Right renal pelvis (tissue), 4 donors: ENCODE measurements at places on chromosomes 4 and X. TPM values are rescaled to one million over a fixed set of nuclear protein-coding genes. Genes with fewer than 3 reads are reported as not detected.

PPAT gene
- 30.4 TPM for polyA plus RNA-seq

CDKL2 gene
- 11.2 TPM for polyA plus RNA-seq

PABPC1L2A gene
- not detected for polyA plus RNA-seq

TMEM154 gene
- polyA plus RNA-seq: 0.28 TPM

RHOXF1 gene
- polyA plus RNA-seq: 2.3 TPM

COL4A5 gene
- 152 TPM for polyA plus RNA-seq

JAKMIP1 gene
- 0.08 TPM for polyA plus RNA-seq

DKK2 gene
- polyA plus RNA-seq: 1.9 TPM

SHOX gene
- polyA plus RNA-seq: 0.09 TPM

CENPVL3 gene
- 1.7 TPM for polyA plus RNA-seq

GAGE12E gene
- polyA plus RNA-seq: not detected

HPGD gene
- polyA plus RNA-seq: 58.1 TPM

RPS6KA6 gene
- 16.9 TPM for polyA plus RNA-seq

CENPVL2 gene
- polyA plus RNA-seq: 0.36 TPM

IRS4 gene
- 1.7 TPM for polyA plus RNA-seq

ELF4 gene
- 12.6 TPM for polyA plus RNA-seq

HSFX4 gene
- 0.17 TPM for polyA plus RNA-seq

FAM47B gene
- not detected for polyA plus RNA-seq

ADH1B gene
- polyA plus RNA-seq: 23.3 TPM

UGT8 gene
- polyA plus RNA-seq: 55.7 TPM

UCP1 gene
- 0.42 TPM for polyA plus RNA-seq

MAGEA3 gene
- not detected for polyA plus RNA-seq

REPS2 gene
- 17.6 TPM for polyA plus RNA-seq

TNIP3 gene
- 3.0 TPM for polyA plus RNA-seq

GAGE12H gene
- not detected for polyA plus RNA-seq

ADAMTS3 gene
- polyA plus RNA-seq: 12.5 TPM

TSPAN6 gene
- polyA plus RNA-seq: 177 TPM

NHSL2 gene
- polyA plus RNA-seq: 8.9 TPM

TCEAL4 gene
- polyA plus RNA-seq: 164 TPM

PCSK1N gene
- polyA plus RNA-seq: 9.4 TPM

SMR3B gene
- polyA plus RNA-seq: not detected

NKAP gene
- polyA plus RNA-seq: 15.1 TPM

HNRNPH2 gene
- polyA plus RNA-seq: 155 TPM

DCAF12L1 gene
- 9.9 TPM for polyA plus RNA-seq

ARSJ gene
- 13.9 TPM for polyA plus RNA-seq

KLHL2 gene
- 23.3 TPM for polyA plus RNA-seq

SSX1 gene
- not detected for polyA plus RNA-seq

FRYL gene
- polyA plus RNA-seq: 49.0 TPM
